ENCODE measurements at places on chromosomes 1 and 21. TPM values are rescaled to one million over a fixed set of nuclear protein-coding genes. Genes with fewer than 3 reads are reported as not detected.
A peak's percentile ranks its signal among the peaks of the same experiment; 100 is the strongest.

Gene GBP7
- not detected for total RNA-seq

Gene CNR2
- not detected for total RNA-seq

DNA sequence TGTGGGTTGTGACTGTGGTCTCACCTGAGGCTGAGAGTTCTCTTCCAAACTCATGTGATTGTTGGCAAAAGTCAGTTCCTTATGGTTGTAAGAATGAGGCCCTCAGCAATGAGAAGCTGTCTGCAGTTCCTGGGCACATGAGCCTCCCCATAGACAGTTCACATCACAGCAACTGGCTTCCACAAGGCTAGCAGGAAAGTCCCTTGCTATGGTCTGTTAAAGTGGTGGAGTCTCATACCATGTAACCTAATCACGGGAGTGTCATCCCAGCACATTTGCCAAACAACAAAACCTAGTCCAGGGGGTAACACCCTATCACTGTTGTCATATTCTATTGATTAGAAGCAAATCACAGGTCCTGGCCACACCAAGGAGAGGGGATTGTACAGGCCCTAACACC is 163.8 kb downstream of the BACH1 start:
- no peaks in the 10 kb centered on the region for H3K27me3 ChIP-seq
- H3K36me3 ChIP-seq: peaks cover 5% of the 10 kb centered on the region
- no peak for DNase-seq
- H3K4me3 ChIP-seq: no peak overlapping the region

GRCh38 chr1:94433866-94434265 is 15.7 kb downstream of the ABCD3 start:
- H3K27me3 ChIP-seq: no peaks in the 10 kb centered on the region
- H3K27ac ChIP-seq: no peak overlapping the region
- peaks cover 39% of the 10 kb centered on the region for H3K36me3 ChIP-seq
- no peak for DNase-seq

GRCh38 chr1:84795966-84796600 is 96.9 kb downstream of the LPAR3 start:
- no peaks in the 10 kb centered on the region for H3K4me1 ChIP-seq
- H3K27me3 ChIP-seq: peaks cover 5% of the 10 kb centered on the region
- no peak overlapping the region for H3K27ac ChIP-seq
- H3K36me3 ChIP-seq: no peaks in the 10 kb centered on the region
- no peak for DNase-seq
- H3K4me3 ChIP-seq: no peak overlapping the region

DNA sequence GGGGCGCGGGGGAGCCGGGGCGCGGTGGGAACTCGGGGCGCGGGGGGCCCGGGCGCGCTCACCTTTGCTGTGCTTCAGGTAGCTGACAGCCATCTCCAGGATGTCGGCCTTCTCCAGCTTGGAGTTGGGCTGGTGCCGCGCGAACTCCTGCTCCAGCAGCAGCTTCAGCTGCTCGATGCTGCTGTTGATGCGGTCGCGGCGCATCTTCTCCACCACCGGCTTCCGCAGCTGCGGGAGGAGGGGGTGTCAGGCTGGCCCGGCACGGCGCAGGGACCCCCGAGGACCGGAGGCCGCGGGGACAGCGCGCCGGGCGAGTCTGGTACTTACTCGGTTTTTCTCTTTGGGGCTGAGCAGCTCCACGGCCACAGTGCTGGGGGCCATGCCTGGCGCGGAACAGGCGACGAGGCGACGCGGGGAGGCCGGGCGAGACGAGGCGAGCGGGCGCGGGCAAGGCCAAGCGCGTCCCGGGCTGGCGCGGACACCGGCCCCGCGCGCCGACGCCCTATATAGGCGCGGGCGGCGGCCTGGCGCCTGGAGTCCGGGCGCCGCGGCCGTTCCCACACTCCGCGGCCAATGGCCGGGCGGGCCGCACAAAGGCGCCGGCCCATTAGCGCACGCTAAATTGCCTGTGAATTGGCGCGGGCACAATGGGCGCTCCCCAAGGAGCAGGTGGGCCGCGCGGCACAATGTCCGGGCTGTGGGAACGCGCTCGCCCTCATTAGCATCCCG is at the start of gene HES5:
Gene HES5 (minus strand): TSS at position 480 of the 729 bp plus-strand sequence. CDS start 99 bp downstream, at position 381.
- H3K36me3 ChIP-seq: no peaks in the 10 kb centered on the region
- peaks cover 42% of the 10 kb centered on the region for H3K27me3 ChIP-seq
- peaks cover 10% of the 10 kb centered on the region for H3K4me1 ChIP-seq
- H3K4me3 ChIP-seq: no peak within 1 kb of the TSS

Gene TMEM183A
- total RNA-seq: 74.3 TPM

Gene ARV1
- 14.4 TPM for total RNA-seq

- H3K4me3 ChIP-seq: no peak overlapping the region
- H3K4me1 ChIP-seq: no peaks in the 10 kb centered on the region
- H3K27ac ChIP-seq: no peak overlapping the region
- no peaks in the 10 kb centered on the region for H3K36me3 ChIP-seq
Measured at GRCh38 chr1:1989789-1990188, 13.8 kb downstream of the CFAP74 start.

- DNase-seq: no peak
- peak overlapping the region; percentile 67 for H3K4me3 ChIP-seq
- peaks cover 45% of the 10 kb centered on the region for H3K4me1 ChIP-seq
- peak overlapping the region; percentile 99 for H3K27ac ChIP-seq
- H3K36me3 ChIP-seq: peaks cover 20% of the 10 kb centered on the region
Measured at GRCh38 chr1:234611225-234611846, 1.4 kb upstream of the IRF2BP2 start.

Measured in progenitor cell of endocrine pancreas (in vitro differentiated cells).